ENCODE measurements at places on chromosomes 7 and 10.

DNA sequence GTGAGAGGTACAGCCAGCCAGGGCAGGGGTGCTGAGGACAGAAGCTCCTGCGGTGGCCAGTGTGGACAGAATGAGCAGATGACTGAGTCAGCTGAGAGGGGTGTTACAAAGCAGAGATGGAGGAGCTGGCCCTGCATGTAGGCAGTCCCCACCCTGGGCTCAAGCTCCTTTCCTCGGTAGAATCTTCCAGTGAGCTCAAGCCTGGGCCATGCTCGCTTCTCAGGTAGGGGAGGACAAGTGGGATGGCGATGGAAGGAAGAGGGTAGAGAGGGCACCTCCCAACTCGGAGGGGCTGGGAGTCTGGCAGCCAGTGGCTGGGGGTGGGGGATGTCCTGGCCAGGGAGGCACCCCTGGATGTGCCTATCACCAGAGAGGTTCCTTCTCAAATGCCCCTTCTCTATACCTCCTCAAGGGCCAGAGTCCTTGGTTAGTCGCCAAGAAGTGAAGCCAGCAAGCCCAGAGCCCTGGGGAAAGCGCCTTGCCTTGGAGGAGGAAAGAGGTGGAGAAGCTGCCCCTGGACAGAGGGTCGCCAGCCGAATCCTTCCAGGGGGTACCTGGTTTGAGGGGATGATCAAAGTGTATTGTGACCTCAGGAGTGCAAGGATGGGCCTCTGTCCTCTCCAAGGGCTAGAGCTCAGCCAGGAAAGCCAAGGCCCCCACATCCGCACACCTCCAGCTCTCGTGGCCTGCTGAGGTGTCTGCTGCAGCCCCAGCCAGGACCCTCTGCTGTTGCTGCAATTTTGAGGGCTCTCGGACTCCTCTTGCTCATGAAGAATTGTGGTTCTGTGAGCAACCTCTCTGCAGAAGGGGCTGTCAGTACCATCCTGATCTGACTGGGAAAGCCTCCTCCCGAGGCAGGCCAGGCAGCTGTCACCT is 88.6 kb upstream of the MACROH2A2 start:
- no peak for DNase-seq

DNA sequence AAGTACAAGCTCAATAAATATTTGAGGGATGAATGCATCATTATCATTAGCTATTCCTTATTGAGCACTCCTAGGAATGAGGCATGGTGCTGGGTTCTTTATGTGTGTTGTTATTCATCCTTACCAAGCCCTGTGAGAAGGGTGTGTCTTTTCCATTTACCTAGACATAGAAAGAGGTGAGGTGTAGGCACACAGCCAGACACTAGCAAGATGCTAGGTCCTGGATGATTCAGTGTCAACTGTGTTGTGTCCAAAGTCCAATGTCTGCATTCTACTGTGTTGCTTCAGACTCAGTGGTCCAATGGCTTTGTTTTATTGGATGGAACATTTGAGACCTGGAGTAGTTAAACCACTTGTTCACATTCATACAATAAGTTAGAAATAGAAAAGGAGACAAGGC is 605.5 kb downstream of the LRMDA start:
- DNase-seq: no peak

DNA sequence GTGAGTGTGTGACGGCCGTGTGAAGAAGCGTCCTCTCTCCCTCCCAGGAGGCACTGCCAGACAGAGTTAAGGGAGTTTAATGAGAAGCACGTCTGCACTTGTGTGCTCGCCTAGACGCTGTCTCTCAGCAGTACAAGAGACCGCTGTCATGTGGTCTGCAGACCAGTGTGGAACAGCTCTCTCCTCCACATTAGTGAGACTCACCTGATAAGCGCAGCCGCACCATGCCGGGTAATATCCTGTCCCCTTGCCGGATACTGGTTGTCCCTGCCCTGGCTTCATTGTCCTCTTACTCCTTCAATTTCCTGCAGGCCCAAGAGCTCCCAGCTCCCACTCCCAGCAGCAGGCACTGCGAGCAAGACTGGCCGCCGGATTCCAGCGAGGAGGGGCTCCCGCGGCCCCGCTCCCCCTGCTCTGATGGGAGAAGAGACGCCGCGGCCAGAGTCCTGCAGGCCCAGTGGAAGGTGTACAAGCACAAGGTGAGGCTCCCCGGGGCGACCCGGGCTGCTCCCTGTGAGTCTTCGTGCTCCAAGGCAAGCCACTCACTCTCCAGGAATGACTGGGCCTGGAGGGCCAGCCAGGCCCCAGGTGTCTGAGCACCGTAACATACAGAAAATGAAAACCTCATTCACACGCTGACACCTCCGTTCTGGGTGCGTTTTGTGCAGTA is 33.5 kb upstream of the TTYH3 start:
- DNase-seq: no peak

GRCh38 chr10:8405596-8405995 is 351.1 kb downstream of the GATA3 start:
- no peak for DNase-seq

DNA sequence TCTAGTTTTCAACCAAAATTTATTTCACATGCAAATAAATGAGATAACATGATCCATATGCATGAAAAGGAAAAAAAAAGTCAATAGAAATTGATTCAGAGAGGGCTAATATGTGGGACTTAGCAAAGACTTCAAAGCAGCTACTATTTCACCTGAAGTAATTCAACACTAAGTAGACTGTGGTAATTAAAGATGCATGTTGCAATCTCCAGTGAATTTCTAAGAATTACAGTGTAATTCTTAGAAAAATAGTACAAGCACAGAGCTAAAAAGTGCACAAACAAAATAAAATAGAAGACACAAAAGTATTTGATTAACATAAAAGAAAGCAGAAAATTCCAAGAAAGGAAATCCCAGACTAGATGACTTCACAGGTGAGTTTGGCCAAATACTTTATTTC is 25.7 kb downstream of the GPR22 start:
- DNase-seq: no peak

GRCh38 chr10:100502926-100503494 is 16.7 kb downstream of the SEC31B start:
- DNase-seq: no peak

DNA sequence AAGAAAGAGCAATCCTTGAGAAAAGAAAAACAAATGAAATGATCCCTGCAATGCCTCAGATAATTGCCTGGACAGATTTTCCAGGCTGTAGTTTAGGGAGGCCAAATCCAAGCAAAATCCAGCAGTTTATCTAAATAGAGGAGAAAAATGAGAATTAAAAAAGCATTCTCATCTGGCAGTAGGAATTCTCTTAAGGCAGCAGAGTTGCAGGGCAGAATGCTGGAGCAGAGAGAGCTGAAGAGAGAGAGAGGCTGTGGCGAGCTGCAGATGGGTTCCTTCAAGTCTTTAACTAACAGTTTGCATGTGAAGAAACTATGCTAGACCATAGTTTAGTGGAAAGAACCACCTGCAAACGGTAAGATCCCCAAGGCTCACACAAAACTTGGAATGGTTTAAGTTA is 6.0 kb upstream of the LIPA start:
- no peak for DNase-seq

DNA sequence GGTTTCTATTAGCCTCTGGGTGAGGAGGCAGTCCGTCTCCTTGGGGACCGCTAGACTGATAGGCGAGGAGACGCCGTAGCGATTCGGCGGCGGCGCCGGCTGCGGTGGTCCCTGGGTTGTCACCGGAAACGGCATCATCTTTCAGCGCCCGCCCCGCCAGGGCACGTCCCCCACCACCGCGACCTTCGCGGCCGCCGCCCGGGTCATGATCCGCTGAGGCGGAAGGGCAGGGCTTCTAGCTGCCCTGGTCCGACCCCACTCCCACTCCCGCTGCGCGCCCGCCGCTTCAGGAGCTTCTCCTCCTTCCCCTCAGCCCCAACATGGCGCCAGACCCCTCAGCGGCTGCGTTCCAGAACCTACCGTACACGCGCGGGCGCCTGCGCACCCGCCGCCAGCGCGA is at the start of gene PAPOLB:
TSS of gene PAPOLB (minus strand) at position 358 of the 400 bp plus-strand sequence. CDS start at position 138, 220 bp downstream.
- no peak for DNase-seq

DNA sequence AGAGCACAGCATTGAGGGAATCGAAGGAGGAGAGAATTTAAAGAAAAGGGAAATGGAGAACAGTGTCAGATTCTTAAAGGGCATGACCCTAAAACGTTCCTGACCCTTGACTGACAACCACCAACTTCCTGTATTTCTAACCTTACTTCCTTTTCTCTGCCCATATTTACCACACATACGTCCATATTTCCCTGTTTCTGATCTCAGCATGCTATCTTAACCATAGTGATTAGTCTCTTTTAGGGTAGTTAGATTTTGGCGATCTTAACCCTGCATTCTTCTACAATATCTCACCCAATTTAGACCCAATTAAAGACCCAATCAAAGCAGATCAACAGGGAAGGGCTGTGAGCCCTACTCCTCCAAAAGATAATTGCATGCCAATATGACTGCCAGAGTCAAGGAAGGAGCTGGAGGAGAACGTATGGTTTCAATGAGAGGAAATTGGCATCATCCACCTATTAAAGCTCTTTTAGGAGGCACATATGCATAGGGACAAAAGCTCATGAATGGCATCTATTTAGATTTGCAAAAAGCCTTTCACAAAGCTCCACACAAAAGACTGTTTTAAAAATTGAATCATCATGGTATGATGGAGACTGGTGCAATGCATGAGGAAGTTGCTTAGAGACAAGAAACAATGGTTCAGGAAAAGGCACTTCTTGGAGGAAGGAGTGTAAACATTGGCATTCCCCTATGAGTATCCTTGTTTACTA is 49.0 kb upstream of the ARHGAP12 start:
- DNase-seq: no peak

DNA sequence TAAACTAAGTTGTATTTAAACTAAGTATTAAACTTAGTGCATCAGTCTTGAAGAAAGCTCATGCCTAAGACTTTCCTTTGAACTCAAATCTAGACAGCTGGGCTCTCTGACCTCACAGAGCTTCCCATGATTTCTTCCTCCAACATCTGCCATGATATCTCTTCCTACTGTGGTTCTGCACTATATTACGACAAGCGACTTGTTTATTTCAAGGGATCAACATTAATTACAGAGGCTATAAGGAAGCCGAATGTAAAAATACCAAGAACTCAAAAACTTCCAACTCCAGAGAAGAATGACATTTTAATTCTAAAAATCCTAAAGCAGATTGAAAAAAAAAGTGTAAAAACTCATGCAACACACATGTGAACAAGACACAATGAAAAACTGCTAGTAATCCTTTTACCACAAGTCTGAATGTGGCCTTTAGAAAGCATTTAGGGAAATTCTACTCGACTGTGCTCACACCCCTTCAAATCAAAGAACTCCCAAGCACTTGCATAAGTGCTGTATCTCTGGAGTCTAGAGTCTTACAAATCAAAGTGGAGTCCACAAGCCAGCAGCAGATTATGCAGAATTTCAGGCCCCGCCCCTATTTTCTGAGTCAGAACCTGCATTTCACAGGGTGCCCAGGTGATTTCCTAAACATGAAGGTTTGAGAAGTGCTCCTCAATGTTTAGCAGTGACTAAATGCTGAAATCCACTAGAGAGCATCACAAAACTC is 22.7 kb upstream of the WASHC2A start:
- no peak for DNase-seq

DNA sequence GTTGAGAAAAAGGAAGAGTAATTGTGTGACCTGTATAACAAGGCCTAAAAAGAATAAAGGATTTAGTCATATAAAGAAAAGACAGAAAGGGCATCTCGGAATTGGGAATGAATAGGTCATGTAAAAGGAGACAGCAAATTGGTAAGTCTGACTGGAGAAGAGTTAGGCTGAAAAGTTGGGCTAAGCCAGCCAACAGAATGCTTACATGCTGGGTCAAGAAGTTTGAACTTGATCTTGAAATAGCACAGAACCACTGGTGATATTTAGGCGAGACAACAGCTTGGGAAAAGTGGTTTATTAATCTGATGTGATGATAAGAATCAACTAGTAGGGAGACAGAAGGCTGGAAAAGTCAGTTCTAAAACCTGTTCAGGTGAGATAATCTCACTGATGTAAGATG is 4.8 kb downstream of the IDE start:
- no peak for DNase-seq

- no peak for DNase-seq
Measured at GRCh38 chr10:72133517-72133916, 45.2 kb upstream of the SPOCK2 start.

- DNase-seq: no peak
Measured at GRCh38 chr7:131103997-131104396, 223.7 kb upstream of the MKLN1 start.

DNA sequence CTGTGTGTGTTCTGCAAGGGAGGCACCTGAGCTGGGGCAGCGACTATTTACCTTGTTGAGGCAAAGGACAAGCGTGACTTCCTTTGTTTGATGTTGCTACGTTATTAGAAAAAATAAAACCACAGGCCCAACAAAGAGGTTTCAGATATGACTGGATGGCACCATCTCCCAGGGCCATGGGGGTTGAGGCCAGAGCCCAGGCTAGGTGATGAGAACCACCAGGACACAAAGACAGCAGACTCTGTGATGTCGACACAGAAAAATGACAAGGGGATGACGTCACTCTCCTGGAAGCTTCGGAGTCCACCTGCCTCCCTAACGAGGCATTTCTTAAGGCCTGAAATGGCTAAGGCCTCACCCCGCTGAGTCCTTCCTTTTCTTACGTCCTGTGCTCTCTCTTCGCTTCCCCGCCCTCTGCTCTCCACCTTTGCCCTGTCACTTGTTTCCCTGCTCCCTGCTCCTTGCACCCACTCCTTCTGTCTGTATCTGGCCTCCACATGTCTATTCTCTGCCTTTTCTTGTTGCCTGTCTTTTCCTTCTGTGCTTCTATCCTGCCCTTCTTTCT is 83.0 kb upstream of the ADRB1 start:
- no peak for DNase-seq

- no peak for DNase-seq
Measured at GRCh38 chr7:73778801-73779389, 8.8 kb upstream of the CLDN3 start.

DNA sequence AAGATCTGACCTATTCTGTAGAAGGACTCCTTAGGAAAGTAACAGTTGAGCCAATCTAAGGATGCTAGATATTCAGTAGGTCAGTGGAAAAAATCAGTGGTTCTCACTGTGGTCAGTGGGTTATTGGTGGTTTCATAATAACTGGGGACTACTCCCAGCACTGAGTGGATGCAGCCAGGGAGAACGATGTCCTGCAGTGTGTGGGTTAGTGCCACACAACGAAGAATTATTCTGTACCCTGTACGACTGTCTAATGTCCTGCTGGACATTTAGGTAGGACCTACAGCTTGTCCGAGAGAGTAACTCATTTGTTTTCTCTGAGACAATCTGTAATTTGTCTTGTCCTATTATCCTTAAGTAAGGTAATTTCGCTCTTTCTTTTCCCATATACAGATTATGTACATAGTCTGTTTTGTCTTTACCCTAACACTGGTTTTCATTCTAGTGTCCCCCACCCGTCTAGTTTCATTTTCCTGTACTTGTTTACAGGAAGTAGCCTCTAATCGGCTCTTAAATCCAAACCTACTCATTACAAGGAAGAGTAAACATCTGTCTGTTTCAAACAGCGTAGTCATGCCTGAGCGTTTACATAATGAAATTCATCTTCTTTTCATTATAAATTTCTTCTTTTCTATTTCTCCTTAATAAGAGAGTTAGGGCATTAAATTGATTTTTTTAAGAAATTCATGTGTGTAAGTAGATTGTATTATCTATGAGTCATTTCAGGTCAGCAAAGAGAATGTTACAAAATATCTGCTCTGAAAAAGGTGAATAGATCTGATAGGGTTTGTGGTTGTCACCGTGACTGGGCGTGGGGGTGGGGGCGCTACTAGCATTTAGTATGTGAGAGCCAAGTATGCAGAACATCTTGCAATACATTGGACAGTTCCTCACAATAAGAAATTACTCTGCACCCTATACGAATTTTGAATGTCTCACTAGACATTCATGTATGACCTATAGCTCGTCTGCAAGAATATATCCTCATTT is 8.3 kb upstream of the ZC3HAV1L start:
- DNase-seq: no peak

GRCh38 chr10:110762849-110763211 is 108.9 kb upstream of the PDCD4 start:
- DNase-seq: no peak

All from NCI-H2171 treated with DMSO at 0.1 percent for 48 hours (cell line).